MM.1S (cell line): ENCODE measurements at places on chromosomes 3 and 15.

GRCh38 chr3:194851254-194851653, 165.6 kb downstream of the FAM43A start:
- DNase-seq, result no peak

DNA sequence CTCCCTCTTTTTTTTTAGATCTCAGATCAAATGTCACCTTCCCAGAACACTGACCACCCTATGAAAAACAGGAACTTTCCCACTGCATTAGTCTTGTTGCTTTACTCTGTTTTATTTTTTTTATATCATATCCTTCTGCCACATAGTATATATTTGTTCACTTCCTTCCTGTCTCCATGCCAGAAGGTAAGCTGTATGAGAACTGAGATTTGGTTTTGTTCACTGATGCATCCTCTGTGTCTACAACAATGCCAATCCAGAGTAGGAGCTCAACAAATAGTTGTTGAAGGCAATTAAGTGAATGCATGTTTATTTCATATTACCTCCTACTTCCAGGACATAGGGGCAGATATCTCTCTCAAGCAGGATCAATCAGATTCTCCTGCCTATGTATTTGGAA, 114.4 kb downstream of the TPRG1 start:
- peak; percentile 27 for DNase-seq

GRCh38 chr15:45759936-45760335, 125.1 kb downstream of the SQOR start:
- no peak for DNase-seq

DNA sequence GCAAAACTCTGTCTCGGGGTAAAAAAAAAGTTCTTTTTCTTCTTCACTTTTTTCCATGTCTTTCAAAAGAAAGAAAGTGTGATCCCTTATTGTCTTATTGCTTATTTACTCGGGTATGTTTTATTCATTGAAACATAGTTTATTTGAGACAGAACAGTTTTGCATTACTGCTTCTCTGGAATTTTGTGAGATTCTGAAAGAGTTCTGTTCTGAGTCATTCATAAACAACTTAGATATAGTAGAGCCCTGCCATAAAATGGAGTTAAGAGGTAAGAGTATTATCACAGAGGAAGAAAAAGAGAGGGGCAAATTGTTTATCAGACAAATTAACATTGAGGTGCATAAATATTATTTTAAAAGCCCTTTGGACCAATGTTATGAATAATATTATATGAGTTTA, 522.2 kb downstream of the ROBO2 start:
- no peak for DNase-seq
